SK-N-SH (cell line): ENCODE measurements at places on chromosomes 12 and 14. TPM values are rescaled to one million over a fixed set of nuclear protein-coding genes. Genes with fewer than 3 reads are reported as not detected.

SYT1 gene
- 12.7 and 17.0 TPM in 2 replicates for polyA plus RNA-seq

HEBP1 gene
- 16.3 and 17.9 TPM in 2 replicates for polyA plus RNA-seq

PCED1B gene
- 0.08 and 0.21 TPM in 2 replicates for polyA plus RNA-seq

MUCL1 gene
- polyA plus RNA-seq: not detected in 2 replicates

PPTC7 gene
- polyA plus RNA-seq: 9.6 and 14.0 TPM in 2 replicates

- DNase-seq: no peak
Measured at GRCh38 chr14:38384741-38385140, 128.8 kb upstream of the CLEC14A start.

- DNase-seq: no peak
Measured at GRCh38 chr12:117231750-117232149, 41.5 kb upstream of the FBXO21 start.

GRCh38 chr14:81276073-81277069, 55.6 kb upstream of the GTF2A1 start:
- no peak for DNase-seq

- peak; percentile 95 for DNase-seq
Measured at GRCh38 chr12:120534203-120534702, at the start of gene RNF10. Gene RNF10 (plus strand): TSS chr12:120534356. CDS start chr12:120534812, 456 bp downstream.

DNA sequence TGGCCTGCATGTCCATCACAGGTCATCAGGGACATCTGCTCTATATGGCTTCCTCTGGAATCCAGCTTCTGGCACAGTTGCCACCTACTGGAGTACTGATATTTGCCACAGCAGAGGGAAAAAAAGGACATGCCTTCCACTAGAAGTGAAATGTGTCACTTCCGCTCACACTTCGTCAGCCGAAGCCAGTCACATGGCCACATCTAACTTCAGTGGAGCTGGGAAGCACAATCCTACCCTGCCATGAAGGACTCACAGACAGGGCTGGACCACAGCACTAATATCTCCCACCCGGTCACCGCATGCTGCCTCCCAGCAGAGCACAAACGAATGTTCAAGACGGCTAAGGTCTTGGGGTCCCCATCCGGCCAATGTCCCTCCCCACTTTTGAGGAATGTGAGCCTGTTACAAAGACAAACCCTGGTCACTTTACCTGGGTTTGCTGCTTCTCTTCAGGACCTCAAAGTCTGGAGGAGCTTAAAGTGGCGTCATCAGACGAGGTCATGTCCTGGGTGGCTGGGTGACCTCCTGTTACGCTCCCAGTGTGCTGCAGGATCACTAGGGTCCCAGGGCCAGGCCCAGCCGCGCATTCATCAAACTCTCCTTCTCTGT, 98.6 kb downstream of the GCH1 start:
- no peak for DNase-seq

- DNase-seq: peak; percentile 84
Measured at GRCh38 chr14:69572030-69572840, 2.4 kb downstream of the CCDC177 start.

DNA sequence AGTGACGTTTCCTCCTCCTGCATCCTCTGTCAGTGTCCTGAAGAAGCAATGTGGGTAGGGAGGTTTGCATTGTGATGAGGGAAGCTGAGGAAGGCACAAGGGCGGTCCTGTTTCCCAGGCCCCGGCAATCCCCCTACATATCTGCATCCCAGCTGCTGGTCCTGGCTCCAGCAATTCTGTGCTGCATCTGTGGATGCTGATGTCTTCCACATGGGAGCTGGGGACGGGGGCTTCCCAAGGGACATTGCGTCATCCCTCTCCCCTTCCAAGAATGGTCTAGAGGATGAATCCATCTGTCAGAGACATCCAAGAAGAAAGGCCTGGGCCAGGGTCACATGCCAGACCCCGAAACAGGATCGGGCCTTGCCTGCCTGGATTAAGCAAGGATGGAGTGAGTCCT, 52.1 kb downstream of the TSPAN11 start:
- DNase-seq: peak; percentile 57

DNA sequence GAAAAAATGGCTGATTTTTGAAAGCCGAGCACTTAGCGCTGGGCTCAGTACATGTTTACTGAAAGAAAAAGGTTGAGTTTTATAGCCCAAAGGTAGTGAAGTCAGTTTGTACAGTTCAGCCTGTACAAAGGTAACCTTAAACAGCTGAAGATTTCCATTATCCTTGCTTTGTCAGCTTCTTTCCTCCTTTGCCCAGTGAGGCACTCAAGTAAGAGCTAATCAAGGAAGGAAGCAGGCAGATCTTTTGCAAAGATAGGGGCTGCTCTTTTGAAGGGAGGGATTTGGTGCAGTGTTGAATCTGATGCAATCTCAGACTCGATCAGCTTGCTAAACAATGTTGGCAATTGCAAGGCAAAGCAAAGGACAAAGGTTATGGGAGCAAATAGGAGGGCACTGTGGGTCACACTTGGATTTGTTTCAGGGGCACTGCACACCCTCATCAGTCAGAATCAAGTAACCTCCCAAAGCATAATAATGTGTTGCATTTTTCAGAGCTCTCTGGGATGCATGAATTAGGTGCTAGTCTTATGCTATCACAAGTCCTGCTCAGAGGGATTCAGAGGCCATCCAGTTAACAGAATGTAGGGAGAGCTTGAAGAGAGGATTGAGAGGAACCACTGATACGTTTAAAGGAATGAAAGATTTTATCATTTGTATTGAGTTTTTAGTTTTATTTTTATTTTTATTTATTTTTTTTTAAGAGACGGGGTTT, 44.4 kb downstream of the ANO6 start:
- no peak for DNase-seq

DNA sequence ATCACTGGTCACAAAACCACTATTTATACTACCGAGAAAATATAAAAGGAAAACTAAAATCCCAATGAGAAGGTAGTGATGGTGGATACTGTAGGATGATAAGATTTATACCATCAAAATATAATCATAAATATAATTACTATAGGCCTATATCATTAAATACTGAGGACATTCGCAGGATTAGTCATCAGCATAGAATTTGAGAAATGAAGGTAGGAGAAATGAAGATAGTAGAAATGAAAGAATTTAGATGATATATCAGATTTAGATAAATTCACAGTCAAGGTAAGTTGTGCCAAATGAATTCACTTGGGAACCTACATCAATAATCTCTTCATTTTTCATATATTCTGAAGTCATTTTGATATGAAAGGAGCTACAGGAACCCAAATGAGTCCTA, 82.8 kb downstream of the DAAM1 start:
- DNase-seq: no peak

DNA sequence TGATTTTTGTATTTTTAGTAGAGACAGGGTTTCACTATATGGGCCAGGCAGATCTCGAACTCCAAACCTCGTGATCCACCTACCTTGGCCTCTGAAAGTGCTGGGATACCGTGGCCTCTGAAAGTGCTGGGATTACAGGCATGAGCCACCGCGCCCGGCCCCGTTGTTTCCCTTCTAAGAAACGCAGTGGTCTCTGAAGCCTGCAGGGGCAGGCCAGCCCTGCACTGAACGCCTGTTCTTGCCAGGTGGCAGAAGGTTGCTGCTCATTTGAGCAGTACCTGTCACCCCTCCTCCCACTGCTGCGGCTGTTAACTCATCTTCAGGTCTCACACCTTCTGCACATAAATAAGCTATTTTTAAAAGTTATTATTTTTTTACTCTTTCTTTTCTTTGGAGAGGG, 24.3 kb downstream of the GPRC5A start:
- no peak for DNase-seq
